ENCODE measurements at places on chromosomes 1 and 21. TPM values are rescaled to one million over a fixed set of nuclear protein-coding genes. Genes with fewer than 3 reads are reported as not detected.

Gene TMEM183A
- 64.0 TPM for total RNA-seq

Gene MSH4
- total RNA-seq, result 0.13 TPM

Gene VWA5B1
- total RNA-seq, result not detected

Gene CA6
- total RNA-seq, result not detected

Gene TDRD10
- total RNA-seq, result not detected

Gene COL24A1
- not detected for total RNA-seq

Gene IQGAP3
- 41.8 TPM for total RNA-seq

Gene LYPLA2
- 165 TPM for total RNA-seq

Gene FGR
- not detected for total RNA-seq

Gene RPE65
- not detected for total RNA-seq

Gene SPRR1A
- not detected for total RNA-seq

Gene PNRC2
- total RNA-seq, result 65.5 TPM

Gene TEX38
- total RNA-seq, result not detected

Gene HNRNPCL2
- total RNA-seq, result not detected

Gene FNDC7
- not detected for total RNA-seq

Gene S100A9
- not detected for total RNA-seq

Gene GBP7
- total RNA-seq, result not detected

Gene IL10RB
- 21.4 TPM for total RNA-seq

Gene FAM131C
- 2.1 TPM for total RNA-seq

Gene GCSAML
- not detected for total RNA-seq

Gene ANKRD45
- 0.05 TPM for total RNA-seq

Gene C1orf210
- not detected for total RNA-seq

Gene MYOG
- not detected for total RNA-seq

Gene SPRR2G
- total RNA-seq, result not detected

Gene PTPRC
- 0.23 TPM for total RNA-seq

Gene HES3
- total RNA-seq, result not detected

Gene GJA5
- total RNA-seq, result not detected

Gene F11R
- total RNA-seq, result 6.6 TPM

Gene AVPR1B
- not detected for total RNA-seq

Gene CNTN2
- not detected for total RNA-seq

Gene ZSWIM5
- total RNA-seq, result not detected

Gene FAM163A
- not detected for total RNA-seq

Gene WNT9A
- 0.33 TPM for total RNA-seq

Gene RSPH1
- not detected for total RNA-seq

Gene NPHS2
- not detected for total RNA-seq

Gene PRAMEF1
- total RNA-seq, result not detected

Gene PAFAH2
- total RNA-seq, result 7.1 TPM

Gene KRTAP19-3
- not detected for total RNA-seq

Gene AJAP1
- total RNA-seq, result 26.4 TPM

Gene DDAH1
- 94.2 TPM for total RNA-seq

Gene TOR3A
- 94.6 TPM for total RNA-seq

Gene LRRC38
- 0.71 TPM for total RNA-seq

Gene FHAD1
- total RNA-seq, result 0.87 TPM

Gene PPFIA4
- 2.4 TPM for total RNA-seq

Gene CELA3A
- total RNA-seq, result not detected

Gene STXBP3
- 22.2 TPM for total RNA-seq

Gene PPM1J
- total RNA-seq, result 0.27 TPM

Gene CCDC185
- not detected for total RNA-seq

Gene LHX8
- not detected for total RNA-seq

Gene PPIAL4G
- not detected for total RNA-seq

Gene CTBS
- total RNA-seq, result 5.2 TPM

Gene LIN28A
- total RNA-seq, result not detected

Gene LCE2A
- 3.0 TPM for total RNA-seq

Gene EPHX1
- total RNA-seq, result 8.4 TPM

Gene FNBP1L
- total RNA-seq, result 21.7 TPM

Gene AMY1A
- total RNA-seq, result not detected

Gene EFCAB14
- total RNA-seq, result 28.8 TPM

Gene RIMS3
- total RNA-seq, result 0.57 TPM

Gene NUP210L
- 0.03 TPM for total RNA-seq
